ENCODE measurements at places on chromosomes 6 and 20.

GRCh38 chr20:56730996-56731395, 101.9 kb downstream of the TFAP2C start:
- DNase-seq, result no peak

DNA sequence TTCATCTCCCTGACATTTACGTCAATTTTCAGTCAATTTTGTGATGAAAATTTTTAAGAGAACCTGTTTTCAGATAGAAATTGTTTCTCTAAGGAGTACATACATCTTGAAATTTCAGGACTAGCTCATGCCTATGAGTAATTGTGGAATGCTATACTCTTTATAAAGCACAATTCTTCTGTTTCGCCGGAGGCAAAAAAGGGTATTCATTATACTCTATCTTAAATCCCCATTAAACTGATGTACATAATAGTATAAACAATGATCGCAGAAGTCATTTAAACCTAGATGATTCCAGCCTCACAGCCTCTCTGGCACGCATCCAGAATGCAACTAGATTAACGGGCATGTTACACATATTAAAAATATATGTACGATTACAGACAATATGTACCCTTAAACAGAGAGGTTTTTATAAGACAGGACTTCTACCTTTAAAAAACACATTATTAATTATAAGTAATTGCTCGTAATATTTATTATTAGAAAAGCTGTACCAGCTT, 62.6 kb downstream of the NRSN1 start:
- no peak for DNase-seq

DNA sequence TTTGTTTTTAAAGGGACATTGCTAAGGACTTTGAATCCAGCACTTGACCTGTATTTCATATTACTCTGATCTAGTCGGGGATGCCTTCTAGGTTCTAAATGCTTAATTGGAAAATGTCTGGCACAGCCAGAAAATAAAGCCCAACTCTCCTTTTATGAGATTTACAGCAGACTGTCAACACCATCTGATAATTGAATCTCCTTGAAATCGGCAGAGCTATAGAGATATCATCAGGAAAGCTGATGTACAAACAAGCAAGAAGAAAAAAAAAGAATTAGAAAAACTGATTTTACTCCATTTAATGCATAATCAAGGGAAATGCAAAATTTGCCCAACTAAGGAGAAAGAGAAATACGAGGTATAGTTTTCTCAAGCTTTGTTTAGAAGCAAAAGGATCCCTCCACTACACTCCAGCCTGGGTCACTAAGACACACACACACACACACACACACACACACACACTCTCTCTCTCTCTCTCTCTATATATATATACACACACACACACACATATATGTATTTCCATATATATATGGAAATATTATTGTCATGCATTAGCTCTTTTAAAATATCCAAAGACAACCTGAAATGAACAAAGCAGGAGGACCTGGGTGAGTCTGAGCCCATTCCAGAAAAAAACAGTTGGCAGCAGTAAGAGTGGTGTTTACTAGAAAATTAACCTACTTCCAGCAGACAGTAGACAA, 9.5 kb upstream of the FOXC1 start:
- DNase-seq, result no peak

- no peak for DNase-seq
Measured at GRCh38 chr20:9949563-9949962, 85.2 kb upstream of the ANKEF1 start.

DNA sequence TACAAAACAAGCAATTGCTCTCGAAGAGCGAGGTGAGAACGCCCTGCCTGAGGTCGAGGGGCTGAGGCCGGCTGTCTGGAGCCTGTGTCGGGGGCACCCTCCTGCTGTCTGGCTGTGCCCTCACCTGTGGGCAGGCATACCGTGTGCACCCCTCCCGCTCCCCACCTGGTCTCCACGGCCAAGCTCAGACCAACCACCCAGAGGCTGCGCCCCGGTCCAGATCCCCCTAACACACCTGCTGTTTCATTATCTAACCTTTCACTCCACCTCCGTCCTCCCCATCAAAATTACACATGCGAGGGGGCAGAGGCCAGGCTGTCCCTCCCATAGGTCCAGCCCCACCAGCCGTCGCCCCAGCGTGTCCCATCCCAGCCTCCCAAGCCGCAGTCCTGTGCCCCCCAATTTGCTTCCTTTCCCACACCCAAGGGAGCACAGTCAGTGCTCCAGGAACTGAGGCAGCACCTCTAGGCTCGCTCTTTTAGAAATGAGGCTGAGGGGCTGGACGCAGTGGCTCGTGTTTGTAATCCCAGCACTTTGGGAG, 35.2 kb downstream of the NTSR1 start:
- no peak for DNase-seq

DNA sequence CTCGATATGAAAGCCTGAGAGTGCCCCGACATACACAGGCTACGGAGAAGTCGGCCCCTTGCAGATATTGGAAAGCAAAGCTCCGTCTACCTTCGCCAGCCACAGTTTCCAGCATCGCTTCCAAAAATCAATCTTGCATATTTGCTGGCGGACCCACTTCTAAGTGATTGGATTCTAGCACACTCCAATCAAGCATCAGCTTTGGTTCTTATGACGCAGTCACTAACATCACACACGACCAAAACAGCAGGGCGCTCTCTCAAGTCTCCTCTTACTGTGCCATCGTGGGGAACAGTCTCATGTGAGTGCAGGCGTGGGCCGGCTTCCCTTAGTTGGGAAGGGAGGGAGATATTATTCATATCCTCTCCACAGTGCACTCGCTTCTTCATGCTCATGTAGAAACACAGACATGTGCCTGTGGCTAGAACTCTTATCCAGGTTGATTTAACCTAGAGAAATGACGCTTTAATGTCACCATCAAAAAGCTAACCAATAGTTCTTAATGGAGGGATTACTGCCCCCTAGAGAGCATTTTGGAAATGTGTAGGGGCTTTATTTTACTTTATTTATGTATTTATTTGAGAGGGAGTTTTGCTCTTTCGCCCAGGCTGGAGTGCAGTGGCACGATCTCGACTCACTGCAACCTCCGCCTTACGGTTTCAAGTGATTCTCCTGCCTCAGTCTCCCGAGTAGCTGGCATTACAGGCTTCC, 229.8 kb downstream of the SOD2 start:
- DNase-seq, result no peak

DNA sequence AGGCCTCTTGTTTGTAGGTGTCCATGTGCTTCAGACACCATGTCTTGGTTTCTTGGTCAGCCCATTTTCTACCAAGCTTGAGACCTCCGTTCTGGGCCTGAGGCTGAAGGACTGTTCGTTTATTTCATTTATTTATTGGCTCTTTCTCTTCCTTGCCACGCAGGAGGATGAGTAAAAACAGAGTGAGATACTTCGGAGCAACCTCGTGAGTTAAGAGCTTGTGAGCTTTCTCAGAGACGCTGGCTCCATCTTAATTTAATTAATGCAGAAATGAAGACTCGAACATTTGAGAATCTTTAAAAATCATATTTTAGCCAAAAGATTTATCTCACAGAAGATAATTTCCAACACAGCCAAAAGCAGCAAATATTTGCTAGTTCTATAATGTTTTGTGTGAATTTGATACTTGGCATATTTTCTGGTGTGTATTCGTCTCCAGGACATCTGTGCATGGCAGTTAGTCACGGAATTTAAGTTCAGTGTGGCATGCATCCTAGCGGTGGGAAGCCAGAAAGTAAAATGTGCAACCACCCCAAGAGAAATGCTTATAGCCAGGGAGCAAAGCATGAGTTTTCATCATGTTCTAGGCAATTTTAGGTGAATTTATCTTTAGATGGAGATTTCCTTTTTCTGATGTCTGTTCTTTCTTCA, 76.0 kb downstream of the THBS2 start:
- no peak for DNase-seq

DNA sequence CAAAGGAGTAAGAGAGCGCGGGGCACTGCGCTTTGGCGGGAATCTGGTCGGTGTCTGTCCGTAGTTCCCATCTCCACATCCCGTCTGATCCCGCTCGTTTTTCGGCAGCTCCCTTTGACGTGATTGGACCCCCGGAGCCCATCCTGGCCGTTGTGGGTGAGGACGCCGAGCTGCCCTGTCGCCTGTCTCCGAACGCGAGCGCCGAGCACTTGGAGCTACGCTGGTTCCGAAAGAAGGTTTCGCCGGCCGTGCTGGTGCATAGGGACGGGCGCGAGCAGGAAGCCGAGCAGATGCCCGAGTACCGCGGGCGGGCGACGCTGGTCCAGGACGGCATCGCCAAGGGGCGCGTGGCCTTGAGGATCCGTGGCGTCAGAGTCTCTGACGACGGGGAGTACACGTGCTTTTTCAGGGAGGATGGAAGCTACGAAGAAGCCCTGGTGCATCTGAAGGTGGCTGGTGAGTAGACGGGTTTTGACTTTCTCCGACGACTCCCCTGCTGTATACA, 1.4 kb downstream of the BTN1A1 start:
- DNase-seq, result no peak

GRCh38 chr6:108363113-108363512, 68.3 kb downstream of the AFG1L start:
- DNase-seq, result no peak

GRCh38 chr6:139416146-139416545, 41.7 kb upstream of the CITED2 start:
- no peak for DNase-seq

GRCh38 chr6:33292996-33293682, 3.7 kb downstream of the PFDN6 start:
- DNase-seq, result no peak

DNA sequence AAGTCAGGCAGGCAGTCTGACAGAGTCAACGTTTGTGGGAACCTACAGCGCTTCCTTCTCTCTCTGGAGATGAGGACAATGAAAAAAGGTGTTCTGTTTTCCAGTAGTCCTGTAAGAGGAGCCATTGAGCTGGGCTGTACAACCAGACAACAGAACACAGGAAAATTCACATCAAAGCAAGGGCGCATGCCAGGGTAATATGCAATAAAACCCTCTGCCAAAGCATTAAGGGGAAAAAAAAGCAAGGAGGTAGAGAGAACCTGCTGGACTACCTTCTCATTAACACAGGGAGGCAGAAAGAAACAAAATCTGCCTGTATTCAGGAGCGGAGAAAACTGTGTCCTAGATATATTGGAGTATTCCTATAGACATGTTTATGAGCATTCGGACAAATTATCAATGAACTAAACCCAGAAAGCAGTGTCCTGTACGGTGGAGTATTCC, 1.3 kb downstream of the RNF24 start:
- DNase-seq, result peak; percentile 80

DNA sequence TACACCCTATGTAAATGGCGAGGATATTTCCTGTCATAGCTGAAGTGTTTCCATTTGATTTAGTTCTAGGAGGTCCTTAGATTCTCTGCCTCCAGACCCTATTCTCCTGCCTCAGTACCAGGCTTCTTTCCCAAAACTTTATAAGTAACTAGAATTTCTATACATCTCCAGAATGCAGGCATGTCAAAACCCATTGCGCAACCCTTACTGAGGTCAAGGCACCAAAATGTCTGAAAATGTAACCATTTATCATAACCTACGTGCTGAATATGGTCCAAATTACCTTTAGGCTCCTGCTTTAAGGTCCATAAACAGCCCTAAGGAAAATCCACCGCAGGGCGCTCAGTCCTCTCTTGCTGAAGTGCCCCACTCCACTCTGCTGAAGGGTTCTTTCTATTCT, 37.5 kb upstream of the MC3R start:
- no peak for DNase-seq

- DNase-seq, result peak; percentile 36
Measured at GRCh38 chr6:164408868-164409267, 900.5 kb downstream of the C6orf118 start.

- DNase-seq, result peak; percentile 18
Measured at GRCh38 chr6:16849280-16849987, 88.2 kb upstream of the ATXN1 start.

DNA sequence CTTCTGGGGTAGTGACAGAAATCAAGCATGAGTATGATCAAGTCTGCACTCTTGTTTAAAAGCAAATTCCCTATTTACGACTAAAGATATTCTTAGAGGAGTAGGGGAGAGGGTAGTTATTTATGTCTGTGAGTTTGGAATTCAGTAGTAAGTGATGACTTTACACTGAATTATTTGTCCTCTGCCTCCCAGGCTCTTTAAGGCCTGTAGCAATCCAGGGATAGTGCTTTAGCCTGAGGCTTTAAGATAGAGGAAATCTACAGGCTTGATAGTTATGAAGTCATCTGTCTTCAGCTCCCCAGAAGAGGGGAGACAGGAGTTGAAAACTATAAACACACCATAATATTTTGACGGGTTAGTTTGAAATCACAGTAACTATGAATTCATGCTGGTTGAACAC, 664.5 kb downstream of the EPM2A start:
- no peak for DNase-seq

GRCh38 chr20:54657268-54657826, 182.0 kb downstream of the DOK5 start:
- no peak for DNase-seq

GRCh38 chr6:45590226-45590625, 212.5 kb upstream of the SUPT3H start:
- DNase-seq, result peak; percentile 100

- DNase-seq, result no peak
Measured at GRCh38 chr6:15280028-15280427, 34.2 kb downstream of the JARID2 start.

- DNase-seq, result no peak
Measured at GRCh38 chr6:142945446-142946180, 637 bp upstream of the HIVEP2 start.

DNA sequence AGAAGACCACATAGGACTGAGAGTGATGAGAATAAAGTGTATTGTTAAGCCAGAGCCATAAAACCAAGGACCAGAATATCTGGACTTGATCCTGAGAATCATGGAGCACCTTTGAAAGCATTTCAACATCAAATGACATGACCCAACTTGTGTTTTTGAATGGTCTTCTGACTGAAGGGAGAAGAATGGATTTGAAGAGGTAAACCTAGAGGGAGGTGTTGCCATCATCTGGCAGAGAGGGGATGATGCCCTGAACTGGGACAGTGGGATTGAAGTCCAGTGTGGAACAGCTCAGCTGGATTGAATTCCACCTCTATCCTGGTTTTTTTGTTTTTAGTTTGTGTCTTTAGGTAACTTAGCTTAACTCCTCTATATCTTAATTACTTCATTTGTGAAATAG, 570.0 kb downstream of the TBC1D32 start:
- peak; percentile 18 for DNase-seq

Measured in epithelial cell of prostate (primary cell).